ENCODE measurements at places on chromosomes 4 and X. TPM values are rescaled to one million over a fixed set of nuclear protein-coding genes. Genes with fewer than 3 reads are reported as not detected.

Gene GIMD1
- 0.14 TPM for total RNA-seq

Gene DDX53
- total RNA-seq = not detected

Gene RADX
- total RNA-seq = not detected

Gene DYNLT3
- total RNA-seq = 40.0 TPM
